ENCODE measurements at places on chromosomes 7 and 10.

DNA sequence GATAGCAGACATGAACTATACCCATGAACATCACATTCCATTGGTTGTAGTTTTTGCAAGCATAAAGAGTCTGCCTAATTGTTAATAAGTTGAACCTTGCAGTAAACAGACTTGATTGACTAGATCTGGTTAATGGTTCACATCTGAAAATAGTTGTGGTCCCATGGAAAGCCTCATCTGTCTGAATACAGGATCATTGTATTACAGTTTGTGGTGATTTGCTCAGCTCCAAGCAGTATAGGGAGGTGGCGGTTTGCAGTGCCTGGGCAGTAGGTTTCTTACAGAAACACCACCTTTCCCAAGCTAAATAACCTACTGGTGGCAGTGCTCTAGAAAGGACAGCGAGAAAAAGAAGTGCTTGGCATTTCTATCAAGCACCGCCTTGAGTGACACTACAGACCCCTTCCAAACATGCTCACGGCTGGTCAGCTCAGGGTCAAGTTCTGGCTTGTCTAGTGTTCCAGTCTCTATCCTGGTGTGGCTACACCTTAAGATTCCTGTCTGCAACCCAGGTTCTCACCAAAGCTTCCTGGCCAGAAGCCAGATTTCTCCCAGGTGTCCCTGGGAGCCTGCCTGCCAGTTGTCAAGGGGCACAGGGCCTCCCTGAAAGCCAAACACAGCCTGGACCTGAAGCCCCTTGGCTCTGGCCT is 119.9 kb downstream of the FANK1 start:
- no peak for DNase-seq

GRCh38 chr7:47435889-47436312 is 146.0 kb downstream of the TNS3 start:
- peak; percentile 76 for DNase-seq

GRCh38 chr10:62332406-62332805 is 41.8 kb upstream of the ZNF365 start:
- DNase-seq = no peak

DNA sequence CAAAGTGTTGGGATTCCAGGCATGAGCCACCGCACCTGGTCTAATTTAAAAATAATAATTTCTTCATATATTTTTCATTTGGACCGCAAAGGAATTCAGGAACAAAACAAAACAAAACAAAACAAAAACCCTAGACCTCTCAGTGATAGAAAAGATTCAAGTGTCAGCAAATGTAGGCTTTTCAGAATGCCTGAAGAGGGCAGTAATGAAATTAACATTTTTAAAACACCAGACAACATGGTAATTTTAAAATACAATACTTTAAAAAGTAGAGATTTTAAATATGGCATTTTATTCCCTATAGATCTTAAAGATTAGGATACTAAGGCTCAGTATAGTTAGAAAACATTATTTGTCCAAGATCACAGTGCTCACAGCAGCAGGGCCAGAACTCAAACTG is 36.6 kb downstream of the DNMBP start:
- no peak for DNase-seq

DNA sequence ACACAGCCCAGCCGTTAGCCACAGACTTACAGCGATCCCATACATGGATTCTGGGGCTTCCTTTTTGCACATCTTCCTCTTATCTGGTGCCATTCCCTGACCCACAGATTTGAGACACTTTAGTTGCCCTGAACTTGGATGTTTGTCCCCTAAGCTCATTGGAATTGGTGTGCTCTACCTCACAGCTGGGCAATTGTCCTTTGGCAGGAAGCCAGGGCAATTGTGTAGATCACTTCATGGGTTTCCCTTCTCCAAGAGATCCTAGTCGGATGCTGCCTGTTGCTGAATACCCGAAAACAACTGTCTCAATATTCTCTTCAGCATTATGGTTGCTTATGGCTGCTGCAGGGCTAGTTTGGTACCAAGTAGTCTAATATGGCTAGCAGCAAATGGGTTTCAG is 470.7 kb upstream of the MKI67 start:
- DNase-seq = no peak

- peak; percentile 89 for DNase-seq
These were observed 1.6 kb downstream of the GLUD1 start for GRCh38 chr10:87092861-87093631.

GRCh38 chr10:3067859-3068179 is 471 bp downstream of the PFKP start:
- DNase-seq = peak; percentile 43

DNA sequence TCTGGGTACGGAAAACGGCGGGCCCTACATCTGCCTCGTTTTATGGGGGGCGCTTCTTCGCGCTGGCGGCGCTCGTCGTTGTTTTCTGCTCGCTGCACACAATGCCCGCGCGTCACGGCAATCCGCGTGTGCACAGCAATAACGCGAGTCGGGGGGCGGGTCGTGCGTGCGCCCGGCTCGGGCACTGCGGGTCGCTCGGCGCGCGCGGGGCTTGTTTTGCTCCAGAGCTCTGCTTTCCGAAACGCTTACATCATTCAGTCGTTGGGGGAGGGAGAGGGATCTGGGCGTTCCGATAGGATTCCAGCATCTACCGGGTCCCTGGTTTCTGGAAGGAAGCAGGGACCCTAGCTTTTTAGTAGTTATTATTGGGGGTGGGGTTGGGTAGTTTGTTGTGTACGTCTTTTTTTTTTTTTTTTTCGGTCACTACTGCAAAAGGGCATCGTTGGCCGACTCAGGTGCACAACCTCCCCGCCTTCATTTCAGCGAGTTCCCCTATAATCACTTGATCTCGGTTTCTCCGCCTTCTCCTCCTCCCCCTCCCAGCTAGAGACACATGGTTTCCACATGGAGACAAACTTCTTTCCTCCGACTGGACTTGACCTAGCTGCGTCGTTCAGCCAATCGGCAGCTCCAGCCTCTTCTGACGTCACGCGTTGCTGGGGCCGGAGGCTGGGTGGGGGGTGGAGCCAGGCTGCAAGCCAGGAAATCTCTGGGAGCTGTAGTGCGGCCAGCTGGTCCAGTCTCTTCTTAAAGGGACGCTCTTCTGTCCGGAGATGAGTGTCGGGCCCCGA is 3.5 kb downstream of the MXI1 start:
- peak; percentile 94 for DNase-seq

- peak; percentile 85 for DNase-seq
These were observed 590.4 kb upstream of the PFKP start for GRCh38 chr10:2476812-2477553.

- no peak for DNase-seq
These were observed 73.5 kb downstream of the SLC25A13 start for GRCh38 chr7:96248405-96248804.

GRCh38 chr7:90629297-90629918 is 33.3 kb downstream of the CDK14 start:
- DNase-seq = peak; percentile 70

GRCh38 chr10:70775679-70776454 is 9.3 kb downstream of the TBATA start:
- DNase-seq = no peak

- DNase-seq = no peak
These were observed 79.6 kb downstream of the SH3PXD2A start for GRCh38 chr10:103775776-103776175.

DNA sequence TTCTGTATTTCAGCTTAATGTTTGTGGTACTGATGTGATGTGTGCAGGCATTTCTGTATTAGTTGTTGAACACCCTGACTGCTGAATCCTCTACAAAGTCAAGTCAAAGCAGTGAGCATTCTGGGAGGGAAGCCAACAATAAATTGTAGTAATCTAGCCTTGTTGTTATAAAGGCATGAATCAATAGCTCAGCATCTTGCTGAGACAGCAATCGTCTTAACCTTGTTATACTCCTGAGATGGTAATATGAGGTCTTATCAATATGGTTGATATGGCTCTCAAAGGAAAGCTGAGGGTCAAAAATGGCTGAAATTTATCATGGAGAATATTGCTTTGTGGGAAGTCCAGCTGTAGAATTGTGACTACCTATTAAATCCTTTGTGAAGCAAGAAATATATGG is 299.4 kb downstream of the DNAJB9 start:
- no peak for DNase-seq

DNA sequence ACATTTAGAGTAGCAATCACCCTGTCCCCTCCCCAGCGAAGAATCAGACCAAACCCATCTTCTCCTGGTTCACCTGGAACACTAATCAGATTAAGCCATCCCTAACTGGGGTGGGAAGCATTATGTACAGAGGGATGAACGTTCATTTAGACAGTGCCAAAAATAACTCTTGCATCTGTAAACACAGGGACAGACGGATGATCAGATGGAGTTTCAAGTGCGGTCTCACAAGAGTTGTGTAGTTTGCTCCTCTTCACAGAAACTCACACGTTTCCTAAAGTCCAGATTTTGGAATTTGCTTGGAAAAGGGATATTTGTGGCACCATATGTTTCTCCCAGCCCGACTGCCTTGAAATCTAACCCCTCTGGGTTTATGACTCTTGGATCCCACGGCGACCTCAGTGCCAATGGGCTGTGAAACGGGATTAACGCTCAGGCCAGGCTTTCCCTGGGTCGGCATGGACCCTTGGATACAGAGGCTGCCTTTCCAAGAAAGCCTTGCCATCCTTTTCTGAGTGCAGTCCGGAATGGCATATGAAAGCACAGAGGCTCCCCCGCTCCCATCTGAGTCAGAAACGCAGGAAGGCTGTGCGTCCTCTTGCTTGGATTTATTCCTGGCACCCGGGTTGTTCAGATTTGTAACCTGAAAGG is 293.2 kb upstream of the HABP2 start:
- peak; percentile 64 for DNase-seq

DNA sequence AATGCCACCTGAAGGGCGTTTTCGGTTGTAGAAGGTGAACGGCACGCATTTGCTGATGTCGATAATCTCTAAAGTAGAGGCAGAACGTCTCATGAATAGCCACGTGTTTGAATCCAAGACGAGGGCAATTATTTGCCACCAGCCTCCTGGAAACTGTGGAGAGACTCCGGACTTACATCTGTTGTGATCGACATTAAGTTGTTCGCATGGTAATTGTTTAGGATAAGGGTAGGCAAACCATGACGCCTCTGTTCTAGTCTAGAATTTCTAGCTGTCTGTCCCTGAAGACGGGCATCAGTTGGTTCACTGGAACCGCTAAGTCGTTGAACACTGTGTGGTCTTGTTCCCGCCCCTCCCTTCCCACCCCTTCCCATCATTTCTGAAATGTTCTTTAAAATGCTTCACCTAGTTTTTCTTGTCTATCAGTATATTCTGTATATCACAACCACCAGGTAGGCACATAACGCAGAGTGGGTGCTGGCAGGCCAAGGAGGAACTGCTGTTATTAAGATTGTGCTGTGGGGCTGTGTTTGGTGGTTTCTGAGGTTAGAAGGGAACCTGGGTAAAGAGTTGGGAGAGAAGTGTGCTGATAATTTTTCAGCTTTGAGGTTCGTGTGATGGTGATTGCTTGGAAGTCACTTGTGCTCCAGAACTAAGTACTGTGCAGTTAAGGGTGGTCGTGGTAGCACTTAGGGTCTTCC is 1.2 kb downstream of the UBE3C start:
- no peak for DNase-seq

DNA sequence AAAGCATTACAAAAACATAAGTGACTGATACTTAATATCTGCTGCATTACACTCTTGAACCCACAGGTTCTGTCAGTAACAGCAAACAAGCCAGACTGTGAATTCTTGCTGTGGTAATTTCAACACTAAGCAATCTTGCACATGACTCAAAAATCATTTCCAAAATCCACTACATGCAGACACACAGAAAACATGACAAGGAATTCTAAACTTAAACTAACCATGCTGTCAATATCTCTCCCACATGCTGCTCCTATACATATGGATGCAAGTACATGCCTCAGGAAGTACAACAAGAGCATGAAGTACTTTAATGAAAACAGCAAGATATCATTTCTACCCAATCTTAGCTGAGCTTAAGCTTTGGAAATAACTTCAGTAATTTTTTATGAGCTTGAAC is 890.2 kb upstream of the KCND2 start:
- DNase-seq = no peak

DNA sequence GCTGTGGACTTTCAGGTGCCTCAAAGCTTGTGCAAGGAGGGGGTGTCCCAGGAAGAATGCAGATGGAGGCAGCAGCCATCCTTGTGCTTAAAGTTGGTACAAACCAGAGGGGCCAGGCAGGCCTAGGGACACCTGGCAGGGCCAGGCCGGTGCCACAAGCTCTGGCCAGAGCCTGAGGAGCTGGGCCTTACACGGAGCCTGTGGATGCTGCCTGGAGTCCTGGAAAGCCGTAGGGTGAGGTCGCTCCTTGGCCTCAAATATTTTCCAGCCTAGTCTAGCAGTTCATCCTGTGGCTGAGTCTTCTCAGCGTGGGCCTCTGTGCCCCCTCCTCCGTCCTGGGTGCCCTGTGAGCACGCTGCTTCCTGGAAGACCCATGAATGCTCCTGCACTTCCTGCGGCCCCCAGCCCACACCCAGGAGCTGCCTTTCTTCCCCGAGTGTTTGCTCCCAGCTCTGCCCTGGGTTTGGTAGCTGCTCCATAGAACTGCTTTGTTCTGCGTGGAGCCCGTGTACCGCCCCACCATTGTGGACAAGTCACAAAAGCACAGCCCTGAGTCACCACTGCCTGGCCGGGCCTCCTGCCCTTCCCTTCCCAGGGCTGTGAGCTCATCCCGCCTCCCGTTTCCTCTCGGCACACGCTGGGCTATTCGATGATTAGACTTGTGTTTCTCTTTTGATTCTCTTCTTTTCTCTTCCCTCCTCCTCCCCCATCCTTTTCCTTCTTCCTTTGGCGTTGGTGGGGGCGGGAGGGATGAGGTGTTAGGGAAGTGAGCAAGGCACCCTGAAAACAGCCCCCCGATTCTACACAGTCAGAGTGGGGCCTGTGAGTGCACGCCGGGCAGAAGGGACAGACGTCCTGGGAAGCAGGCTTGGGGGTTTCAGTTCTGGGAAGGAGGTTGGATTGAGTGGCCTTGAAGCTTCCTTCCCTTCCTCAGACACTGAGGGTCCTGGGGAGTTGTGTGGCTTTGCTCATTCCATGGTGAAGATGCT is 73.2 kb upstream of the SHH start:
- DNase-seq = peak; percentile 45

- DNase-seq = no peak
These were observed 49.9 kb downstream of the POT1 start for GRCh38 chr7:124879771-124880170.

DNA sequence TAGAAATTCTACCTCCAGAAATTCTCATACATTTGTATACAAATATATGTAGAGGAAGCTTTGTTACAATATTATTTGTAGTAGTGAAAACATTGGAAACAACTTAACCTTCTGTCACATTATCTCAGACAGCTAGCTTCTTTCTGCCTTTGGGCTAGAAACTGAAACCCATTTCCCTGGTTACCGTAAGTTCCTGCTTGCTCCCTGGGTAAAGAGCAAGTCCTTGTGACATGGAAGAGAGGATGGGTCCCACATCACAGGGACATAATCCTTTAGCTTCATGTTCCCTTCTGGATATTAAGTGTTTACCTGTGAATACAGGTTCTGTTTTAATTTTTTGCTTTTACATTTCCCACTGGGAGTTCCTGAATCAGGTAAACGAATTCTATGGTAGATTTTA is 41.8 kb downstream of the KLHDC10 start:
- no peak for DNase-seq
